ENCODE measurements at places on chromosomes 2 and 18. TPM values are rescaled to one million over a fixed set of nuclear protein-coding genes. Genes with fewer than 3 reads are reported as not detected.

- DNase-seq: no peak
These were observed 10.6 kb upstream of the HNRNPLL start for GRCh38 chr2:38613126-38613848.

CTNNA2 gene
- polyA plus RNA-seq: 0.30 TPM

- peak; percentile 52 for DNase-seq
These were observed 6.0 kb upstream of the CRYBA2 start for GRCh38 chr2:218999021-218999880.

GRCh38 chr2:57141269-57141668 is 905.3 kb upstream of the VRK2 start:
- no peak for DNase-seq

- no peak for DNase-seq
These were observed 281.7 kb downstream of the CCDC85A start for GRCh38 chr2:56465491-56465890.

SIX3 gene
- 0.67 TPM for polyA plus RNA-seq

DNA sequence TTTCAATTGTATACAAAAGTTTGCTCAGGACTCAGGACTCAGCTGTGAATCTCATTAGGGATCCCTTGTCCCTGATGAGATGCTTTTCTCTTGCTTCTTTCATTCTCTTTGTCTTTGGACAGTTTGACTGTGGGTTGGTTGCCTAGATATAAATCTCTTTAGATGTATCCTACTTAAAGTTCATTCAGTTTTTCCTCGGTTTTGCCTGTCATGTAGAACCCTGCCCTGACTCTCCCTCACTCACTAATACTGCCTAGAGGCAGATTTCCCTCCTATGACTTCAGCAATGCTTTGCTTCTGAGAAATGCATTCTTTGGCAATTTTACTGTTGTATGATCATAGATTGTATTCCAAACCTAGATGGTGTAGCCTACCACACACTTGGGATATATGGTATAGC is 421.4 kb upstream of the TCF4 start:
- DNase-seq: no peak

DNA sequence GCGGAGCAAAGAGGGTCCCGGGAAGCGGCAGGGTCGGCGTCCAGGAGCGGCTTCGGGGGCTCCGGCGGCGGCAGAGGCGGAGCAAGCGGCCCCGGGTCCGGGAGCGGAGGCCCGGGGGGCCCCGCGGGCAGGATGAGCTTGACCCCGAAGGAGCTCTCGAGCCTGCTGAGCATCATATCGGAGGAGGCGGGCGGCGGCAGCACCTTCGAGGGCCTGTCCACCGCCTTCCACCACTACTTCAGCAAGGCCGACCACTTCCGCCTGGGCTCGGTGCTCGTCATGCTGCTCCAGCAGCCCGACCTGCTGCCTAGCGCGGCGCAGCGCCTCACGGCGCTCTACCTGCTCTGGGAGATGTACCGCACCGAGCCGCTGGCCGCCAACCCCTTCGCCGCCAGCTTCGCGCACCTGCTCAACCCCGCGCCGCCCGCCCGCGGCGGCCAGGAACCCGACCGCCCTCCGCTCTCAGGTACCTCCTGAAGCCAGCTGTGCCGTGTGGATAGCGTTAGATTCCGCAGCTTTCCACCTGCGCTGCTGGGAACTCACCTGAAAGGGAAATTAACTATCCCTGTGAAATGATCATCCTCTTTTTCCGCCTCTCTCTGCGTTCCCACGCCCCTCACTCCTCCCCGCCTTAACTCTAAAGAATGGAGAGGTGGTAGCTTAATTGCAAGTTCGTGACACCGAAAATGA is 472 bp downstream of the CNOT11 start:
- no peak for DNase-seq

DNA sequence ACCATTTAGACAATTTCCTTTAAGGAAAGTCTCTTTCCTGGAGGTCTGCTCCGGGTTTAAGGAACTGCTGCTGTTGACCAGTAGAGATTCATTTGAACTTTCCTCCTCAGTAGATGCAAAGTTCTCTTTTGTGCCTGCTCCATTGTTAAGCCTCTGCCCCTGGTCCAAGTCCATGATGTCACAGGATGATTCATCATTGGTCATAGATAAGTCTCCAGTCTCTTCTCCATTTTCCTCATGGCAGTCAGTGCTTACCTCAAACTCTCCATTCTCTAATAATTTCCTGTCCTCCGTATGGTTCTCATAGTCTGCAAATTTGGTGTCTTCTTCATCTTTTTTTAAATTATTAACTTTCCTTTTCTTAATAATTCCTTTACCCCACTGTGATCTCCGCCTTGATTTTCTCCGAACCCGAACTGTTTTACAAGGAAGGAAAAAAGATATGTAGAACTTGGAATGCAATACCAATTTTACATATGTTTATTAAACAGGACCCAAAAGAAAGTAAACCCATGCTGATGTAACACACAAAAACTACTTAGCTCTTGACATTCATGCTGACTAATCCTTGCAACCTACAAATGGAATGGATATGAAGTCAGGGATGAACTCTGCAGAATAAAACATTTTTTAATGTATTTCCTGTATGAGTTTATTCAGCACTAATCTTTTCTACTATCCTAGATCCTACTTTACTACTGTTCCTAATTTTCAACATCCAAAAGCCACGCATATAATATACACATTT is 169.1 kb downstream of the ATAD2B start:
- DNase-seq: no peak

GRCh38 chr2:24508878-24509277 is 17.8 kb downstream of the NCOA1 start:
- DNase-seq: no peak

GRCh38 chr2:80413136-80413535 is 108.6 kb upstream of the LRRTM1 start:
- DNase-seq: no peak

DNA sequence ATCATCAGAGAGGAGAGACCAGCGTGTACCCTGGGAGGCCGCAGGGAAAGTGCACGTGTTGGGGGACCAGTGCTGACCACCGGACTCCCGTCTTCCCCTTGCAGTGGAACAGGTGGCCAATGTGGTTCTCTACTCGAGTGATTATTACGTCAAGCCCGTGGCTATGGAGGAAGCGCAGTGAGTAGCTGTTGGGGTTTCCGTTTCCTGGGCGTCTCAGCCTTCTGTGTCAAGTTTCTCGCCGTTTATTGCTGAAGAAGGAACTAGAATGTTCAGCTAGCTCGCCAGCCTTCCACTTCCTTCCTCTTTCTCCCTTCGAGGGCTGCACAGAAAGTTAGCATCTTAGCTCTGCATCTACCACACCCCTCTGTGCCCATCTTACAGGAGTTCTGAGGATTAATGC is 22.8 kb upstream of the DGKD start:
- DNase-seq: no peak

- no peak for DNase-seq
These were observed 52.0 kb downstream of the TEKT4 start for GRCh38 chr2:94923196-94923595.

- DNase-seq: no peak
These were observed 223.6 kb downstream of the ACTR3 start for GRCh38 chr2:114113518-114113917.

DNA sequence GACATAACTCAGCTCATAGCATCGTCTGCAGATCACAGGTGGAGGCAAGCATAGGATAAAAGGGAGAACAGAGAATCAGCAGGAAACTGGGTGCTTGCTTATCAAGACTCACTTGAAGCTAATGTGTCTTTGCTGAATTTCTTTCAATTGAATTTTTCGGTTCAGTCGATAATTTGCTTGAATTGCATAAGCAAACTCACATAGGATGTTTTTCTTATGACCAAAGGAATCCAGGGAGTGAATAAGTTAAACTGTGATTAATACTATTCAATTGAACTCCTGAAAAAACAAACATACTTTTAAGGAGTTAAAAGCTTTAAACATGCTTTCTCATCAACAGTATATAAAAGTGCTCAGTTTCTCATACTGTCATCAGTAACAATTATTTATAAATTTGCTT is 707.1 kb upstream of the ACVR2A start:
- no peak for DNase-seq

GRCh38 chr2:19887510-19887909 is 14.3 kb downstream of the TTC32 start:
- DNase-seq: peak; percentile 15

SERPINB13 gene
- polyA plus RNA-seq: not detected

DNA sequence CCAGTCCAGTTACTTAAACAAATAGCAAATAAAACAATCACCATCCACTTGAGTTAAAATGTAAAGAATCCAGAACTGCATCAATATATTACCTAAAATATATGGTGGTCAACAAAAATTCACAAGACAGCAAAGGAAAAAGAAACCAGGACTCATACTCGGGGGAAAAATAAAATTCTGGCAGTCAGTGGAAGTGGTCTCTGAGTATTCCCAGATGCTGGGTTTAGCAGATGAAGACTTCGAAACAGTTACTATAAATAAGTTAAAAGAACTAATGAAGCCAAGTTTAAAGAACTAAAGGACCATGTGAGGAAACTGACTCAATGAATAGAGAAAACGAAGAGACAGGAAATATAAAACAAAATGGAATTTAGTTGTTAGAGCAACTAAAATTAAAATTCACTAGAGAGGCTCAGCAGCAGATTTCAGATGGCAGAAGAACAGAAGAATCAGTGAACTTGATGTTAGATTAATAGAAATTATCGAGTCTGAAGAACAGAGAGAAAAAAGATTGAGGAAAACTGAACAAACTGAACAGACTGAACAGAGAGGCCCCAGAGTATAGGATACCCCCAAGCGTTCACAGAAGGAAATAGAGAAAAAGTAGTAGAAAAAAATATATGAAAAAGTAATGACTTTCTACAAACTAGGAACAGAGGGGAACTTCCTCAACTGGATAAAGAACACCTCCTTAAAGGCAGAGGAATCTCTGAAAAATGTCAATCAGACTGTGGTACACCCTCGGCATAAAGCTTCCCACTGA is 27.9 kb downstream of the MGAT4A start:
- DNase-seq: no peak

DNA sequence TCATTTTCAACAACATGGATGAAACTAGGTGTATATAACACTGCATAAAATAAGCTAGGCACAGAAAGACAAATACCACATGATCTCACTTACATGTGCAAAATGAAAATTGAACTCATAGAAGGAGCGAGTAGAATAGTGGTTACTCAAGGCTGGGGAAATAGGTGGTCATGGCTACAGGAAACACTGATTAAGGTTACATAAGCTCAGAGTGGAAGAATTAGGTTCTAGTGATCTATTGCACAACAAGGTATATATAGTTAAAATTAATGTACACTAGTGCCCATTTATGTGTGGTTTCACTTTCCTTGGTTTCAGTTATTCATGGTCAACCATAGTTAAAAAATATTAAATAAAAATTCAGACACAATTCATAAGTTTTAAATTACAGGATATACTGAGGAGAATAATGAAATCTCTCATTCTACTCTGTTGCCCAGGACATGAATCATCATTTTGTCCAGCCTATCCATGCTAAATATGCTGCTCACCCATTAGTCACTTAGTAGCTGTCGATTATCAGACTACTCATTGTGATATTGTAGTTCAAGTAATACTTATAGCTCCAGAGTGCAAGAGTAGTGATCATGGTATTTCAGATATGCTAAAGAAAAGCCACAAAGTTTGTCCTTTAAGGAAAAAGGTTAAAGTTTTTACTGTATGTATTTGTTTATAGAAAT is 1530.9 kb upstream of the LRRTM1 start:
- DNase-seq: no peak

DNA sequence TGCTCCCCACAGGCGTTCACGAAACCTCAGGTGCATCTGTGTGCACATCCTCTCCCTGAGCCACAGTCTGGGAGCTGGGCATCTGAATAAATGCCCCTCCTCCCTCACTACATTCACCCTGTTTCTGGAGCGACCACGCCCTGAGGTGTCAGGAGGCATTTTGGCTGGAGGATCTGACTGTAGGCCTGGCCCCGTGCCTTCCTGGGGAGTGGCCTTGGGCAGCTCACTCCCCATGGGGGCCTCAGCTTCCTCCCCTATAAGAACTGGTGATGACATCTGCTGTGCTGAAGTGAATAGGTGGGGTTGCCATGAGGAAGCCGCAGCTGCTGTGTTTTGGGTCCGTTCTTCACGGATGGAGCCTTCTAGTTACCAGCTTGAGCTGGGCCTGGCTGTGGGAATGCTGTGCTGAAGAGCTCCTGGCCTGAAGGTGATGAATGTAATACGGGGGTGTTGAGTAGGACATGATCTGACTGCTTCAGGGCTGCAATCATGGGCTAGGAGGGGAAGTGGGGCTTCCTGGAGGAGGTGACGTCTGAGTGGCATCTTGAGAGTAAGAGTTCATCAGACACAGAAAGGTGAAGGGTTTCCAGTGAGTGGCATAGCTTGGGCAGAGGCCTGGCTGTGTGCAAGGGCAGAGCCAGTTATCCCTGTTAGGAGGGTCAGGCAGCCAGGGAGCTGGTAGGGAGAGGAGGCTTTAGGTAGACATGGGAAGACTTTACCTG is 58.2 kb downstream of the GLI2 start:
- no peak for DNase-seq
